Thoracic aorta (tissue), 2 donors: ENCODE measurements at places on chromosomes 12 and 14.

DNA sequence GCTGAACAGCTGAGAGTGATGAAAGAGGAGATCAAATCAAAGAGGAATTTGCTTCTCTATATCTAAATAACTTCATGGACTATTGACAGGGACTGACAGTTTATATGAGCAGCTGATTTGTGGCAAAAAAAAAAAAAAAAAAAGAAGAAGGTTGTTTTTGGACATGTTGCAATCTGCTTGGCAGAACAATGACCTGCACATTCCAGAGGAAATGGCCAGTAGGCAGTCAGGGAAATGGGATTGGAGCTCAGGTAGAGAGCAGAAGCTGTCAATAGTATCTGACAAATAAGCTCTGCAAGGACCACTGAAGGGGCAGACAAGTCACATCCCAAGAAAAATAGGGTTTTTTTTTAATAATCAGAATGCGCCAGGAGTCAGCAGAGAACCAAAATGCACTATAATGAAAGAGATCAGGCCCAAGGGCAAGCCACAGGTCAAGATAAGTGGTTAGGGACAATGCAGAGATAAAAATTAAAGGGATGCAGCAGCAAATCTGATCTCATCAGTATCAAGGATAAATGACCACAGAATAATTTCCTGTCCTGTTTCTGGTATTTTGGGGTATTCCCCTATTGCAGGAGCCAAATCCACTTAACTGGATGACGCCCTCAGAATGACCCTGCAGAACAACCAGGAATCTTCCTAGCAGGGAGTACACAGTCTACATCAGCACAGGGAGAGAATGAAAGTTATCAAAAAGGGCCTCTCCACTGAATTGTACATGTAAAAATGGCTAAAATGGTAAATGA, 22.6 kb upstream of the DUSP16 start:
- no peak for DNase-seq

DNA sequence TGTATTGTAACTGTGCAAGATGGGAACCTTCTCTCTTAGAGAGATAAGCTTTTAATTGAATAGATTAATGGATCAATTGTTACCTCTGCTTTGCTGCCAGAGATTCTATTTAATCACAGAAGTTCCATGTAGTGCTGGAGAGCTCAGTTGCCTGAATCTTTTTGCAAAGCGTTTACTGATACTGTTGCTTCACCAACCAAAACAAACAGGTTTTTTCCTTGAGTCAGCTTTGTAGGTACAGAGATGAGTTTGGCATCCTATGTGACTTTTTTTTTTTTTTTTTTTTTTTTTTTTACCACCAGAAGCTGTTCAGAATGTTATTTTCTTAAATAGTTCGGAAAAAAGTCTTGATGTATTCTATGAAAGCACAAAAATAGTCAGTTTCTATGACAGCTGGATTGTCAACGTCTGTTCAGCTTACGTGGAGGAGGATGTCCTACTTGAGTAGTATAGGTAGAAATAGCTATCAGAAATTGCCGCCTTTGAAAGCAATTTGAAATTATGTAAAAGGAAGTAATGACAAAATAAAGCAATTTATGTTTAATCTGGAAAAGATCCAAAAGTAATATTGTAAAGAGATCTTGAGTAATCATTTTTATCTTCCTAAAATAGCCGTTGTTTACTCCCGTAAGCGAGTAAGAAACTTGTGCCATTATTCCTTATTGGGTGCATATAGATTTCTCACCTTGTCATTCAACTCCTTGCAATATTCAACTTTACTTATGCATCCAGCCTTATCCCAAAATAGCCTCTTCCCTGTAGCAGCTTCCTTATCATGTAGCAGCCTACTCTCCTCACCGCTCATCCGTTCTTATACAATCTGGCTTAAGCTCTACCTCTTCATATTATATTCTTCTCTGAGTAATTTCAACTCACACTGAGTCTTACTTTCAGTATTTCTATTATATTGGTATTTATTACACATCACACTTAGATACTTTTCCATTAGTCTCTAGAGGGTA, 5.2 kb downstream of the LRRK2 start:
- no peak for DNase-seq

DNA sequence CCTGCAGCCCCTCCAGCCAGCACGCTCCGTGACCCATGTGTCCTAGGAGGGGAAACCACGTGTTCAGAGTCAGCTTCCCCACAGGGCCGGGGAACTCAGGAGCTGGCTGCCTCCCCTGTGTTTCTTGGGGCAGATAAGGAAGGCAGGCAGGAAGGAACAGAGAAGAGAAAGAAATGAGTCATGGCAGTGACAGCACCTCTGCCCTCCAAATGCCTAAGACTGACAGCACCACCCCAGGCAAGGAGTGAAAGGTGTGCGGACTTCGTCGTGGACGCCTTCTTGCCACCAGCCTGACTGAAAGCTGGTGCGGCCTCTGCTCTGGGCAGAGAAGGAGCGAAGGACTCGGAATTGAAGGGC, 167.0 kb upstream of the FKBP4 start:
- DNase-seq: no peak

- no peak for DNase-seq
Observed at GRCh38 chr12:44616402-44616801, 259.7 kb downstream of the NELL2 start.

- no peak for DNase-seq
Observed at GRCh38 chr12:45577844-45578399, 151.6 kb upstream of the ARID2 start.

DNA sequence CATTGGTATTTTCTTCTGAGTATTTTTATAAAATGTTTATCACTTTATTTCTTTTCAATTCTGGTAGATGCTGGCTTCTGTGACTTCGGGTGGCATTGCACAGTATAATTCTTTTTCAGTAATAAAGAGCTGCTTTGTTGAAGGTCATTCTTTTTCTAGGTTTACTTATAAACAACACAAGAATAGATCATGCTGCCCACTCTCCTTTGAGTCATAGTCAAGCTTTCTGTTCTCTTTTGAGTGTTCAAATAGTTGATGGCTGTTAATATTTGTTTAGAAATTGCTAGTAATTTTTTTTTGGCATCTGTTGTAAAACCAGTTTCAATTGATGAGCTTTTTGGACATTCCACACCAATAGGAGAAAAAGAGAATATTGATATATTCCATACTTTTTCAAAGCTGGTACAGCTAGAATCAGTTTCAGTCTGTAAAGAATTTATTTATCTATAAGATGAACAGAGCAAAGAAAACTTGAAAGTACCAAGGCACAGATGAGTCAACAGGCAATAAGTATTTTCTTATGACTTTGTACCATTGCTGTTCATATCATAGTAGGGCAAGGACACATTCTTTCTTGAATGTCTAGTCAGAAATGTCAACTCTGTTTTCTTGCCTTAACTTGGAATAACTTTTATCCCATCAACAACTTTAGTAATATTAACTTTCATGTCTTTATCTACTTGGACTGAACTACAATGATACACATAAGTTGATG, 513.0 kb upstream of the SEL1L start:
- no peak for DNase-seq

DNA sequence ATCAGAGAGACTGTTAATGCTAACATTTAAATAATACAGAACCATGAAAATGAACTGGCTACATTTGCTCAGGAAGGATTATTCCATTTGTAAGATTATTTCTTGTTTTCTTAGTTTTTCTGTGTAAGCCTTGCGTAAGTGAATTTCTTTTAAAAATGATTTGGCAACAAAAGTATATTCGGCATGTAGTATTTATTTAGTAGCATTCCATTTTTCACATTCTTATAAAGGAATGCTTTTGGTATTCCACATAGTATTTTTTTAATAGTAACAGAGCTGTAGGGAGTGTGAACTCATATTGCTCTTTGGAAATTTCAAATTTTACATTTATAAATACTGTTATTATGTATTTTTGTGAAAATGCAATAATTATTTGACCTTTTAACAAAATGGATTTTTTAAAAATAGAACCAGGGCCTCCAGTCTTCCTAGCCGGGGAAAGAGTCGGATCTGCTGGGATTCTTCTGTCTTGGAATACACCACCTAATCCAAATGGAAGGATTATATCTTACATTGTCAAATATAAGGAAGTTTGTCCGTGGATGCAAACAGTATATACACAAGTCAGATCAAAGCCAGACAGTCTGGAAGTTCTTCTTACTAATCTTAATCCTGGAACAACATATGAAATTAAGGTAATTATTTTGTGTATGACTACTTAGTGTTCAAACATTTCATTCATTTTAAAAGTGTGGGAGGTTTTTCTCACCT, 1.2 kb downstream of the PTPRQ start:
- no peak for DNase-seq

DNA sequence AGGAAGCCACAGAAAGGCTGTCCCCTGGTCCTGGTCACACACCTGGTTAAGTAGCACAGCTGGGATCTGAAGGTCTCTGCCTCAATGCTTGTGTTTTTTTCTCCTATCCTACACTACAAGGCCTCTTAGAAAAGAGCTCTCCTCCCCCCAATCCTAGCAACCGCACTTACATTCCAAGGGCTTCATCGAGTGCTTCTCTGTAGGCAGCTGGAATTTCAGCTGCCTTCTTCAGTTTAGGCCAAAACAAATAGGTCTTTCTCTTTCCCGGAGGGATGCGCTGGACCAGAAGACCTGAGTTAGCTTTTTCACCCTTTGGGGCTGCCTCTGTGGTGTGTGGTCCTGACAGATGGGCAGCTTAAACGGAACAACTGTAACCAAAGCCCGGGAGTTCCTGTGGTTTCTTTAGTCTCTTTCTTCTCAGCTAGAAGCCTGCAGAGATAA, 109.7 kb downstream of the GPATCH2L start:
- no peak for DNase-seq

GRCh38 chr12:99287136-99287535, 360.4 kb upstream of the GARIN6 start:
- DNase-seq: no peak

DNA sequence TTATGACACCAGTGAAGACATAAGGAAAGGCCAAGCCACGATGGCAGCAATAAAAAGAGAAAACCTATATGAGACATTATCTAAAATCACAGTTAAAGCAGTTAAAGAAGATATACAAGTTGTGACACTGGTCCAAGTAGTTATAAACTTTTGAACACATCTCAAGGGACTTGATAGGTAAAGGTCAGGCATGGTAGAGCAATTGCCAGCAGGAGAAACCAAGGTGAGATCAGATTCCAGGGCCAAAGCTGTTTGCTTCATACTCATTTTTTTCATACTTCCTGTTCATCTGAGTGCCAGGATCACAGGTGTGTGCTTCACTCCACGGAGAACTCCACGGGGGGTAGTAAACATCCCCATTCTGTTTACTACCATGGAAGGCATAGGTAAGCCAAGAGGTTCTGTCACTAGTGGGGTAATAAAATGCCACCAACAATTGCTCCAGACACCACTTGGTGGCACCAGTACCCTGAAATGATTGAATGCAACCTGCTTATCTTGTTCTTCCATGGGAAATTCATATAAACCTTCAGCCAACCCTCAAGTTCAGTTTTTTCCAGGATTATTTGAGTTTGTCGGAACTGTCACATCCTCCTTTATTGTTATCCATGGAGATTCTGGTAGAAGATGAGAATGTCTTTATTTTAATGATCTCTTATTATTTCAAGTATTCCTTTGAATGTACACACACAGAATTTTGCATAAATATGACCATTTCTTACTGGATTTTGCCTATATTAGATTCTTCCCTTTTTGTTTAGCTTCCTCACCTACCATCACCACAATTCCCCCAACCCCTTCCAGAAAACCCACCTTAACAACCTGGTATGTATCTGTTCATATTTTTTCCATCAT, 59.2 kb upstream of the TSPAN8 start:
- DNase-seq: no peak

DNA sequence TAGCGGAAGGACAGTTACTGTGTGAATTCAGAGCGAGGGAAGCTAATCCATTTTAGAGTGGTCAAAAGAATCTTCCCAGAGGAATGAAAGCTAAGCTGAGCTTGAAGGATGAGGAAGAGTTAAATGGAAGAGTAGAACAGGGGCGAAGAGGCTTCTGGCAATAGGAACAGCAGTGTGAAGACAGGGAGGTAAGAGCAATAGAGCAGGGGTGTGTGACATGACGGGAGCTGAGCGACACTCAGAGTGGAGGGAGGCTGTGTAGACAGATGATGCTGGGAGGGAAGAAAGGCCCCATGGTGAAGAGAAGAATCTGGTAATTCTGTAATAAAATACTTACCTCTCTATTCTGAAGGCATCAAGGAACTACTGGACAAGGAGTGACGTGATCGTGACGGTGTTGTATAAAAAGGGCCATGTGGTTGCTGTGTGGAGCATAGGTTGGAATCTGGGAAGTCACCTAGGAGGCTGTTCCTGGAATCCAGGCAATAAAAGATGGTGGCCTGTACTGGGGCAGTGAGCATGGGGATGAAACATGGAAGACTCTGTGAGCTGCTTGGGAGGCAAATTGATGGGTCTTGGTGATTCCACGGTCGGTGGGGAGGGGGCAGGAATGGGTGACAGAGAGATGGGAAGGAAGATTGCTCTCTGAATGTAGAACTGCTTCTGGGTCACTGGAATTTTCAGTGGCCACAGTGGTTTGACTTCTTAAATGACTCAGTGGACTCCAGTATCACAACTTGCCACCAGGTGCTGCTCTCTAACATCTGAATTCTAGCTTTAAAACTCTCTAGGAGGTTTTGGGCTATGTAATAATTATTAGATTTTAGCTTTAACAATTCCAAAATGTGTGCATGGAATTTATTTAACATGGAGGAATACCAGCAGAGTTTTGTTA, 164.1 kb downstream of the ATP23 start:
- DNase-seq: no peak

- no peak for DNase-seq
Observed at GRCh38 chr12:2335513-2335912, 282.7 kb downstream of the CACNA1C start.

DNA sequence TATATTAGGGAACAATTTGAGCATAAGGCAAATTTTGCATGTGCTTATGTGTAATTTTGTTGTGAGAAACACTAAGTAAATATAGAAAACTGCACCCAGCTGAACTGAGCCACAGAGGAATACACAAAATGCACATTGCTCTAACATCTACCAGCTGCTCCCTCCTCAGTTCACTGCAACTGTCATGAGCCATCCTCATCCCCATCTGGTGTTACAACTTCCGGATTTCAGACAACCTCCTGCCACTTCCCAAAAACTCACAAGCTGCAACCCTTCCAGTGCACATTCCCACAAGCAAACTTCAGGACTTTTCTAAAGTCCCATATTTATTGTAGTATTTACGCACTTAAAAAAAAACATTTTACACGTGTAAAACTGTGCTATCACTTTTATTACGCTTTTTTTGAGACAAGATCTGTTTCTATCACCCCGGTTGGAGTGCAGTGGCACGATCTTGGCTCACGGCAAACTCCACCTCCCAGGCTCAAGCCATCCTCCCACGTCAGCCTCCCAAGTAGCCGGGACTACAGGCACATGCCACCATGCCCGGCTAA, 169.1 kb upstream of the TBX3 start:
- DNase-seq: no peak

GRCh38 chr14:99728231-99728920, 44.3 kb downstream of the CYP46A1 start:
- DNase-seq: no peak

DNA sequence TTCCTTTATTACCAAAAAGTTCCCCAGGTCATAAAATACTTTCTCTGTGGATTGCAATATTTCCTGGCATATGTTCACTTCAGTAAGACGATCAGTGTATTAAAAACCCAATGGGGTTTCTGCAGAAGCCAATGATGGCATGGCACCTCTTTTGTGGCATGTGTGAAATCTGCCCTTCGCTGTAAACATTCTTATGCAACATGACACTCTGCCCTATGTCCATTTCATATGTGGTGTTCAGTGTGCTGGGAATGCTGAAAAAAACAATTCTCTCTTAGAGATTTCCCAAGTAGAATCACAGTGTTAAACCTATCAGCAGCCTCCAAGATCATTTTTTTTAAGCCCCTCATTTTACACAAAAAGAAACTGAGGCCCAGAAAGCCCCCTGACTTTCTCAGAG, 2.3 kb upstream of the MYBPC1 start:
- DNase-seq: no peak
